H1 (cell line): ENCODE measurements at places on chromosomes 1 and 21. TPM values are rescaled to one million over a fixed set of nuclear protein-coding genes. Genes with fewer than 3 reads are reported as not detected.

GRCh38 chr1:233514946-233515391 lies 98.9 kb upstream of the KCNK1 start:
- H3K27ac ChIP-seq, result no peak overlapping the region
- H3K4me1 ChIP-seq, result no peaks in the 10 kb centered on the region
- no peaks in the 10 kb centered on the region for H3K36me3 ChIP-seq

GRCh38 chr1:19011845-19012231 lies 55.4 kb upstream of the IFFO2 start:
- no peaks in the 10 kb centered on the region for H3K27me3 ChIP-seq
- H3K4me3 ChIP-seq, result no peak overlapping the region
- DNase-seq, result no peak
- H3K27ac ChIP-seq, result no peak overlapping the region
- peaks cover 13% of the 10 kb centered on the region for H3K4me1 ChIP-seq
- H3K36me3 ChIP-seq, result no peaks in the 10 kb centered on the region

DNA sequence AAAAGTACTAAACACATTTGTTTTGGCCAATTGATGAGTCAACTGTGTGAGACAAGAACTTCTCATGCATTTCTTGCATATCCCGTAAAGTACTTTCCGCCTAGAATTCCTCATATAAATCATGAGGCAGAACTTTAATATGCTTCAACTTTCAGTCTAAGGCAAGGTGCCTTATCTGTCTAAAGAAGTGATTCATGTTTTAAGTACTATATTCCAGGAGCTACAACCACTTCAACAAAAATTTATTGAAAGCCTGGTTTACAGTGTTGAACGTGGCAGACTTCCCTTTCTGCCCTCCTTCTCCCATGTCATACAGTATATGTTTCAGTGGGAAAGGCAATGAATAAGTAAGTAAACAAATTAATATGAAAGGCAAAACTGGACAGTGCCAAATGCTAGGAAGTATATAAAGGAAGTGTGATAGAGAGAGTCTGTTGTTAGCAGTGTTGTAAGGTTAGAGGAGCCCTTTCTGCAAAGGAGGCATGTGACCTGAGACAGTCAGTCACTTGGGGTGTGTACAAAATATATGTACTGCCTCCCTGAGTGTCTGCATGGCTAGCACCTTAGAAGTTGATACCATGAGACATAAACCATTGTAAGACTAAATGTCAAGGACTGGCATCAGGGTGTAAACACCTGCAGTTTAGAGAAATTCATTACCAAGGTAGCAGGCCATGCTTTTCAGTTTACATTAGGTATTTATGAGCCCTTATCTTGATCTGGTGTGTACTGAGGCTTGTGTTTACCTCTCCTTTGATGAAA lies 362.2 kb downstream of the SRGAP2C start:
- DNase-seq, result no peak
- no peak overlapping the region for H3K27ac ChIP-seq
- no peaks in the 10 kb centered on the region for H3K36me3 ChIP-seq
- H3K4me1 ChIP-seq, result no peaks in the 10 kb centered on the region
- no peak overlapping the region for H3K4me3 ChIP-seq

GRCh38 chr1:216422821-216423520 lies at the start of gene USH2A:
Gene USH2A, minus strand, starts transcription at chr1:216423448. Its CDS starts 1,112 bp downstream, at chr1:216422336.
- no peaks in the 10 kb centered on the region for H3K27me3 ChIP-seq
- no peaks in the 10 kb centered on the region for H3K36me3 ChIP-seq
- H3K27ac ChIP-seq, result no peak within 1 kb of the TSS
- no peak within 1 kb of the TSS for H3K4me3 ChIP-seq
- H3K4me1 ChIP-seq, result no peaks in the 10 kb centered on the region

GRCh38 chr1:198939956-198940355 lies 301.1 kb downstream of the PTPRC start:
- no peaks in the 10 kb centered on the region for H3K36me3 ChIP-seq
- no peak overlapping the region for H3K4me3 ChIP-seq
- no peaks in the 10 kb centered on the region for H3K27me3 ChIP-seq

- no peaks in the 10 kb centered on the region for H3K36me3 ChIP-seq
- H3K4me1 ChIP-seq, result peaks cover 10% of the 10 kb centered on the region; the same call in 1 of the 2 replicates
- no peak overlapping the region for H3K4me3 ChIP-seq
These were observed 36.4 kb downstream of the HS2ST1 start for GRCh38 chr1:86950712-86951419.

- DNase-seq, result no peak
- no peak overlapping the region for H3K27ac ChIP-seq
- H3K4me1 ChIP-seq, result no peaks in the 10 kb centered on the region
- no peaks in the 10 kb centered on the region for H3K36me3 ChIP-seq
These were observed 87.0 kb upstream of the MAGI3 start for GRCh38 chr1:113303267-113303666.

- DNase-seq, result no peak
- H3K4me3 ChIP-seq, result no peak overlapping the region
- no peaks in the 10 kb centered on the region for H3K36me3 ChIP-seq
- H3K4me1 ChIP-seq, result peaks cover 16% of the 10 kb centered on the region
- no peak overlapping the region for H3K27ac ChIP-seq
- H3K27me3 ChIP-seq, result peaks cover 34% of the 10 kb centered on the region
These were observed 31.3 kb upstream of the BTG2 start for GRCh38 chr1:203273869-203274602.

XPR1 gene
- 41.5 and 43.9 TPM in 2 replicates for total RNA-seq

ADGRL4 gene
- total RNA-seq, result 0.48 and 0.60 TPM in 2 replicates

DNA sequence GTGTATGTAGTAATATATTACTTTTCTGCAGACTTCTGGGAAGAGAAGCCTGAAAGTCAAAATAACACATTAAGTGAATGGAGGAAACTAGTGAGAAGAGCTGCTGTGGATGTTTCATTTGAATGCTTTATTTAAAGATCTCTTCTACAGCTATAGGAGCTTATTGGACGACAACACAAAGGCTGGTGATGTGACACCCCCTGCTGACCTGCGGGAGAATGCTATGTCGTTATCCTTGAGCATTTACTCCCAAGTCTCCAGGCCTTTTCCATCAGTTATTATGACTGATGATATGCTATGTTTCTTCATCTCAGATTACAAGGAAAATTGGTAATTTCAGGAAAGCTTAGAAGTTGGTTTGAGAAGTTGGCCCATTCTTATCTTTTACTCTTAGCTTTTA lies 22.3 kb upstream of the PLA2G4A start:
- no peak for DNase-seq
- H3K36me3 ChIP-seq, result no peaks in the 10 kb centered on the region
- H3K4me3 ChIP-seq, result no peak overlapping the region
- no peaks in the 10 kb centered on the region for H3K27me3 ChIP-seq

RHD gene
- not detected in 2 replicates for total RNA-seq

DNA sequence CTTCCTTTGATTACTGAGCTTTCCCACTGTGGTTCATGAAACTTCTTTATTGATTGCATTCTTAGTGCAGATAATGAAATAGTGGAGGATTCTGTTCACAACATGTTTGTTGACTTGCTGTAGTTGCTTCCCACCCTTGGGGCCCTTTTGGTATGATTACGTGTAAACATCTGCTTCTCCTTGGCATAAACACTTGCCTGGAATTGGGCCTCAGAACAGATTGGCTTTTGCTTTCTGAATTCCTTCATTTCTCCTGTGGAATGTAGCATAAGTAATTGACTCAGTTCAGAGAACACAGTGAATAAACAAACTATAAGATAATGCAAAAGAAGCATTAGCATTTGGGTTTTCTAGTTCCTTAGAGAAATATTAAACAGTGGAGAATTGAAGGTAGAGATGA lies 59.5 kb upstream of the LAMC2 start:
- no peak overlapping the region for H3K27ac ChIP-seq
- H3K4me3 ChIP-seq, result no peak overlapping the region

NMNAT2 gene
- total RNA-seq, result 20.9 and 23.8 TPM in 2 replicates

C1orf185 gene
- total RNA-seq, result not detected in 2 replicates

GRCh38 chr1:19505693-19506457 lies 20.5 kb upstream of the CAPZB start:
- no peak overlapping the region for H3K27ac ChIP-seq
- H3K27me3 ChIP-seq, result no peaks in the 10 kb centered on the region
- no peaks in the 10 kb centered on the region for H3K36me3 ChIP-seq
- DNase-seq, result no peak
- H3K4me1 ChIP-seq, result no peaks in the 10 kb centered on the region

GRCh38 chr1:66231217-66231616 lies 302.7 kb upstream of the SGIP1 start:
- H3K27ac ChIP-seq, result no peak overlapping the region
- no peak overlapping the region for H3K4me3 ChIP-seq
- no peaks in the 10 kb centered on the region for H3K36me3 ChIP-seq
- no peaks in the 10 kb centered on the region for H3K4me1 ChIP-seq
- DNase-seq, result no peak

- H3K36me3 ChIP-seq, result no peaks in the 10 kb centered on the region
- peaks cover 31% of the 10 kb centered on the region for H3K4me1 ChIP-seq
- H3K27me3 ChIP-seq, result no peaks in the 10 kb centered on the region
- DNase-seq, result no peak
- H3K27ac ChIP-seq, result no peak overlapping the region; the same call in 1 of the 2 replicates
These were observed 17.1 kb upstream of the A3GALT2 start for GRCh38 chr1:33338048-33338439.

GRCh38 chr1:90048043-90048442 lies 53.1 kb downstream of the ZNF326 start:
- no peaks in the 10 kb centered on the region for H3K4me1 ChIP-seq
- no peak for DNase-seq
- H3K4me3 ChIP-seq, result no peak overlapping the region
- no peaks in the 10 kb centered on the region for H3K27me3 ChIP-seq

GRCh38 chr1:229114850-229115365 lies 156.0 kb upstream of the RAB4A start:
- H3K27me3 ChIP-seq, result no peaks in the 10 kb centered on the region; the same call in 1 of the 2 replicates
- H3K36me3 ChIP-seq, result no peaks in the 10 kb centered on the region
- H3K4me1 ChIP-seq, result peaks cover 6% of the 10 kb centered on the region; the same call in 1 of the 2 replicates
- H3K4me3 ChIP-seq, result no peak overlapping the region
- no peak for DNase-seq
